Prostate gland (tissue), 2 donors: ENCODE measurements at places on chromosomes 3 and 15. TPM values are rescaled to one million over a fixed set of nuclear protein-coding genes. Genes with fewer than 3 reads are reported as not detected.

Gene TM4SF1
- 142 TPM for total RNA-seq

Gene DPH6
- 8.9 TPM for total RNA-seq

DNA sequence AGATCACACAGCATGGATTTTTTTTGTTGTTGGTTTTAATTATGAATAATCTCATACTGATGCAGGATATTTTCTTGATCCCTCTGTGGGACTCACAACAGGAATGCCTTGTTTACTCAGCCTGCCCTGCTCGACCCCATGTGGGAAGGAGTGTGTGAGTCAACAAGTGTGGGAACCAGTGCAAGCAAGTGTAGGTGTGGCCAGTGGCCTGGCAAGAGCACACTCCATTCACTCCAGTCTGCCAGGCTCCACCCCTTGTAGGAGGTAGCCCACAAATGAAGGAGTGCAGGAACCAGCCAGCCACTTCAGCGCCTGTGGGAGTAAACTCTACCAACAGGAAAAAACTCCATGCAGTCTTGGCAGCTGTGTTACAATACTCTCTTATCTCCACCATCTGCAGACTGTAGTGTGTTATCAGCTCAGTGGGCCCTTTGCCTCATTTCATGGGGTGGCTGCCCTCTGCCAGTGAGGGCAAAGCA is 393.6 kb downstream of the OTOL1 start:
- no peak overlapping the region for H3K27ac ChIP-seq
- DNase-seq = no peak
- no peaks in the 10 kb centered on the region for H3K27me3 ChIP-seq
- no peaks in the 10 kb centered on the region for H3K4me1 ChIP-seq

- no peak overlapping the region for H3K27ac ChIP-seq
- H3K4me1 ChIP-seq = no peaks in the 10 kb centered on the region
- no peaks in the 10 kb centered on the region for H3K27me3 ChIP-seq
- DNase-seq = no peak
These were observed 44.1 kb downstream of the ARHGAP11B start for GRCh38 chr15:30670056-30670455.

GRCh38 chr3:15585111-15585845 is 16.1 kb downstream of the HACL1 start:
- no peaks in the 10 kb centered on the region for H3K27me3 ChIP-seq
- no peak overlapping the region for H3K27ac ChIP-seq
- DNase-seq = no peak

DNA sequence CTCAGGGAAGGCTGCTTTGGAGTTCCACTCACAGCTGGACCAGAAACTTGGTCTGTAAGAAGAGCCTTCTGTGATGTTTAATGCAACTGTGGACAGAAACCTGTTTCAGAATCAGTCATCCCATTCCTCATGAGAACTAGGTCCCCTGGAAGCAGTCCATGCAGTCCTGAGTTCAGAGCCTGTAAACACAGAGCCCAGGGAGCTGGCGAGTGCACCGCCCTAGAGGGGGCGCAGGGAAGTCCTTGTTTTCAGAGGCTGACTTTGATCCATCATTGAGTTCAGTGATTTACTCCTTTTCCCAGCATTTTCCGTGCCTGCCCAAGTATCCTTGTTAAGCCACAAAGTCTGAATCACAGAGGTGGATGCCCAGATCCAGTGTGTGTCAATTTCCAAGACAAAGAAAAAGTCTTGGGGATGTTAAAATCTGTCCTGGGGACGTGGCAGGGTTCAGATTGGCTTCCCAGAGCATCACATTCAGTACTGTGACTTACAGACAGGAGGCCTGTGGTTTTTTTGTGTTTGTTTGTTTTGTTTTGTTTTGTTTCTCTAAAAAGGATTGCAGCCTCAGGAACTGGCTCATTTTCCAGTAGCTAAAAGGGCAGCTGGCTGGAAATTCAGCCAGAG is 9.8 kb upstream of the TXNRD3 start:
- H3K27ac ChIP-seq = no peak overlapping the region
- no peak for DNase-seq
- no peaks in the 10 kb centered on the region for H3K27me3 ChIP-seq
- H3K4me3 ChIP-seq = no peak overlapping the region
- H3K4me1 ChIP-seq = no peaks in the 10 kb centered on the region
- no peaks in the 10 kb centered on the region for H3K36me3 ChIP-seq

- H3K4me3 ChIP-seq = no peak overlapping the region
- no peak overlapping the region for H3K27ac ChIP-seq
- no peaks in the 10 kb centered on the region for H3K4me1 ChIP-seq
- no peaks in the 10 kb centered on the region for H3K36me3 ChIP-seq
- no peaks in the 10 kb centered on the region for H3K27me3 ChIP-seq
These were observed 43.3 kb upstream of the SLCO2A1 start for GRCh38 chr3:134072881-134073582.

DNA sequence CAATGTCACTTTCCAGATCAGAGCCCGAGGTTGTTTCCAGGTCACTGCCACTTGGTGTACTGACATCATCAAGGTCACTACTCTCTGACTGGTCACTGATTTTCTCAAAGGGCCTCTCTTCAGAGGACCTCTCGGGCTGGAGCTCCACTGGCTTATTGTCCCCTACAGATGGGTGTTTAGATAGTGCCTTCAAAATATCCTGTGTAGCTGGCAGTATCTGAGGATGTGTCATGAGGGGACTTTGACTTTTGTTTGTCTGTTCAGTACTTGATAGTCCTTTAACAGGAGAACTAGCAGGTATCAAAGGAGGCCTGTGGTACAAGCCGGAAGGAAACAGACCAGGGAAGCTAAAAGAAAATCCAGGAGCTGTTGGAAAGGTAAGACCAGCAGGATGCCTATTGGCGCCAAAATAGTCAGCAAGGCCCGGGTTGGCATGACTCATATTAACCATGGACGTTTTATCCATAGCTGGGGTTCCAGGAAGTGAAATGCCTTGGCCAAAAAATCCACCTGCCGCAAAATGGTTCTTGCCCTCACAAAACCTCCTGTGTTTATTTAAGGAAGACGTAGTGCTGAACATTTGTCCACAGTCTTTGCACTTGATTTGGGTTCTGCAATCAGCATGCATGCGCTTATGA is 547.3 kb downstream of the MECOM start:
- no peak for DNase-seq
- no peaks in the 10 kb centered on the region for H3K36me3 ChIP-seq
- no peaks in the 10 kb centered on the region for H3K4me1 ChIP-seq
- H3K27me3 ChIP-seq = no peaks in the 10 kb centered on the region
- no peak overlapping the region for H3K4me3 ChIP-seq

DNA sequence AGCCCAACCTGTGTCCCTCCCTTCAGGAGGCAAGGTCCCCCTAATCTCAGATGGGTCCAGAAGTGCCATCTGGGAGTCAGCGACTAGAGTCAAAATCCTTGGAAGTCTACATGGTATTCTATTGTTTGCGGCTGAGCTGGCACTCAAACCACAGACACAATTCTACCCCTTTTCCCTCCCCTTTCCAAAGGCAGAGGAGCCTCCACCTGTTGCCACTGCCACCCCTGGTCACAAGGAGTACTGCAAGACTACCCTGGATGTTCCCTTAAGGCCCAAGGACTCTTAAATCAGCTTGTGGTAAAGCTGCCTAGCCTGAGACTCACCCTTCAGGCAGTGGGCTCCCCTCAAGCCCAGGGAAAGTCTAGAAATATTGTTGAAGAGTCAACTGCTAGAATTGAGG is 4.3 kb upstream of the OR5H6 start:
- no peaks in the 10 kb centered on the region for H3K27me3 ChIP-seq
- no peak overlapping the region for H3K27ac ChIP-seq
- no peak for DNase-seq
- no peaks in the 10 kb centered on the region for H3K4me1 ChIP-seq
- no peaks in the 10 kb centered on the region for H3K36me3 ChIP-seq

DNA sequence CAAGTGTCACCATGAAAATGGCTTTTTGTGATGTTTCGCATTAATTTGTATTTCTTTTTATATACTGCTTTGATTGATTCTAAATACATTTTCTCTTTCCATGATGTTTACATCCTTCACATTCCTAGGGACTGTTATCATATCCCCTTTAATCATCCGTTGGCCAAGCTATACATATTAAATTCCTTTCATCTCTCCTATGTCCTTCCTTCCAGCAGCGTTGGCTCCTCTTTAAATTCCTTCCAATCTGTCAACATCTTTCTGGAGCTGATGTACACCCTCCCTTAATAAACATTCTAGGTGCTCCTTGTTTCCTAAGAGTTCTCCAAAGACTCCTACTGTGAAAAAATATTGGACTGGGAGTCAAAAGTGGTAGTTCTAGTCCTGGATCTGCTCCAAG is 87.8 kb downstream of the IGF2BP2 start:
- H3K4me1 ChIP-seq = no peaks in the 10 kb centered on the region
- H3K27me3 ChIP-seq = no peaks in the 10 kb centered on the region
- no peak overlapping the region for H3K4me3 ChIP-seq
- no peak for DNase-seq
